Activated naive CD4-positive, alpha-beta T cell treated with anti-CD3 and anti-CD28 coated beads, Interleukin-2, amount 50 U/mL, for 72 hours (primary cell): ENCODE measurements at places on chromosomes 3 and 15. TPM values are rescaled to one million over a fixed set of nuclear protein-coding genes. Genes with fewer than 3 reads are reported as not detected.

- no peak for DNase-seq
These were observed 23.9 kb upstream of the SLC12A8 start for GRCh38 chr3:125236331-125236903.

GRCh38 chr3:16373341-16373946, 108.4 kb downstream of the OXNAD1 start:
- no peak for DNase-seq

GRCh38 chr3:131526801-131527347, 24.1 kb upstream of the MRPL3 start:
- no peak for DNase-seq

Gene CRYGS
- total RNA-seq, result 3.9 TPM

- DNase-seq, result no peak
These were observed 16.9 kb downstream of the PPP2R3A start for GRCh38 chr3:135982404-135982761.

DNA sequence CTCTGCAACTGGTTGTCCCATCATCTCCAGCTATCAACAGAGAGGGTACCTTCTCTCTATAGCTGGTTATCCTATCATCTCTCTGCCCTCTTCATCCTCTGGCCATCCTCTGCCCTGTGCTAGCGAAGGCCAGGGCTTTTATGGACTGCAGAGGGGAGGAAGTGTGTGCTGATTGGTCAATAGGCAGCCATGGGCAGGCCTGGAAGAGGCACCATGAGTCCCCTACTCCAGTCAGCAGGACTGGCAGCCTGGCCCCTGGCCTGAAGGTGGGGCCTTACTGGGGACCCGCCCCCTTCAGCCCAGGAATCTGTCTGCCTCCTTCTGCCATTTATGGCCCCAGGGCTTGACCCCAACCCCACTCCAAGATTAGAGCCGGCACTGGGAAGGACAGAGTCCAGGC, 10.4 kb upstream of the TRIM59 start:
- DNase-seq, result no peak

Gene ASB14
- total RNA-seq, result not detected

Gene GP9
- total RNA-seq, result not detected

GRCh38 chr3:170726976-170727661, 141.2 kb upstream of the SLC7A14 start:
- DNase-seq, result no peak

Gene ZBTB47
- total RNA-seq, result 1.8 TPM

Gene GOLGA6B
- 1.1 TPM for total RNA-seq

DNA sequence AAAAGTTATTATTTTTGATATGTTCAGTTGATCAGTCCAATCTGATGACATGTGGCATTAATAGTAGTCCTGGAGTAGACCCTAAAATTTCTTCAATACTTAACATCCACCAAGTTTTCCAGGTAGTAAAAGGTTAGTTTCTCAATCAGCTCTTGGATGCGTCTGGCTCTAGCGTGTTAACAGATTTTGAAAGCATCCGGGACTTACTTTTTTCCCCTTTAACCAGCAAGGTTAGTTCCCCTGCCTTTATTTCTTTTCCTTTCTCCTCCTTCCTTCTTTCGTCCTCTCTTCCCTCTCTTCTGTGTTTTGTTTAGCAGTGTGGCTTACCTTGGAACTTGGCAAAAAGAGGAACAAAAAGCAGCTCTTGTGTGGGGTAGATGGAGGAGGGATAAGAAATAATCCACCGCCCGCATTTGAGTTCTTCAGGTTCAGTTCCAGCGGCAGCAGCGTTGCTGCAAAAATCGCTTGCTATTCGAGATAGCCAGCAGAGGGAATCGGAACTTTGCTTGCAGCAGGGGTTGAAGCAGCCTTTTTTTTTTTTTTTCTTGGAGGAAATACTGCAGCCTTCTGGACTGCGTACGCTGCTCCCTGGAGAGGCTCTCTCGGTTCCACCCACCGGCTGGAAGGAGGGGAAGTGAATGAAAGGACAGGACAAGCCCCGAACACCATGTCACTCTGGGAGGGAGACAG, at the start of gene RBMS3:
Gene RBMS3 (plus strand): TSS at position 668 of the 690 bp plus-strand sequence.
- no peak for DNase-seq

Gene RTP4
- 3.6 TPM for total RNA-seq

Gene GOLGA6L4
- 0.80 TPM for total RNA-seq

GRCh38 chr15:90001062-90001682, at the start of gene ZNF710:
Gene ZNF710 (plus strand): TSS chr15:90001324. CDS start chr15:90067138, 65,814 bp downstream.
- no peak for DNase-seq

DNA sequence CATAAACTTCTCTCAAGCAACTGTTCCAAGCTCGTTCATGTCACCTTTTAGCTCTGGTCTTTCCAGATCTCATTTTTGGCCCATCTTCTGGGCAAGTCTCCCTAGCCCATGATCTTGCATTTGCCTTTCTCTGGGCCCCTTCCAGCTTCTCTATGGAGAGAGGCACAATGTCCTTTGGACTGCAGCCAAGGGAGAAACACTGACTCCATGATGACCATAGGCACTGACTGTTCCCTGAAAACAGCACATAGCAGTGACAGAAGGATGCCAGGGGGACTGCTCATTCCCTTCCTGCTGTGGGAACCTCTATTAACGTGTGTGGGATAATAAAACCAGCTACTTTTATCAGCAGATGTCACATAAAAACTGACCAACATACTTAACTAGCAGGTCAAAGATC, 60.3 kb downstream of the STRIT1 start:
- DNase-seq, result no peak

DNA sequence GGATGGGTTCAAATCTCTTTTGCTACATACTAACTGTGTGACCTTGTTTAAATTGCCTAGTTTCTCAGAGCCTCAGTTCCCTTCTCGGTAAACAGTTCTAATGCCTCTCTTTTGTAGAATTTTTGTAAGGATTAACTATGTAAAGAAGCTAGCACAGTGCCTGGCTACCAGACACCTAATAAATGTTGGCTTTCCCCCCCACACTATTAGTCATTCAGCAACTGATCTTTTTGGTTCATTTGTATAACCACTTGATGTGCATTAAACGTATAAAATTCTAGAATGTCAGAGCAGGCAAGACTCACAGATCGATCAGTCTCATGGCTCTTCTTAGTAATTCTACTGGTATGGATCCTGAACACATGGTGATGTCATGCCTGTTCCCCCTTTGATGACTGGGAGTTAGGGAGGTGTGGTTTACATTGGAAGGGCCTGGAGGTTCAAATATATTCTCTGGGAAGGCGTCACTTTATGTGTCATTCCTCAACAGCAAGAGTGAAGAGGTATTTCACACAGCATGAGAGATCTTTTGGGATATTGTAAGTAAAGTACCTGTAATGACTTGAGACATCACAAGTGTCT, 6.5 kb downstream of the TAGLN3 start:
- DNase-seq, result no peak

Gene FRMD4B
- 1.7 TPM for total RNA-seq

GRCh38 chr15:74203914-74204431, 1.4 kb upstream of the STRA6 start:
- no peak for DNase-seq

- no peak for DNase-seq
These were observed 36.1 kb downstream of the RAB6B start for GRCh38 chr3:133859381-133860234.

- no peak for DNase-seq
These were observed 326.6 kb downstream of the NR2F2 start for GRCh38 chr15:96657096-96657495.

Gene SI
- total RNA-seq, result not detected

GRCh38 chr15:39215015-39215414, 365.9 kb upstream of the THBS1 start:
- no peak for DNase-seq

Gene CFAP100
- not detected for total RNA-seq

Gene ADGRG7
- not detected for total RNA-seq

DNA sequence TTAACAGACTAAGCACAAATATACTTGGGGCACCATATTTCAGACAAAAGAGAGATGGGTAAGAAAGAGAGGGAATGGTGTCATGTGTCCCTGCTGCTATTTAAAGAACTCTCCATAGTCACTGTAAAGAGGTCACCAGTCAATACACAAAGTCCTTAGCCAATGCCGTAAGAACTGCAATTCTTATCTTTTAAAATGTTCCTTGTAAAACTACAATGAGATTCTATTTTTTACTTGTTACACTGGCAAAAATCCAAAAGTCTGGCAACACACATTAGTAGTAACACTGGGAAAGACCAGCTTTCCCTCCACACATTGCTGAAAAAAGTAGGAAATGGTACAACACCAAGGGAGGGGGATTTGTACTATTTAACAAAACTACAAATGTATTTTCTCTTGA, 189.4 kb downstream of the TBC1D5 start:
- no peak for DNase-seq

DNA sequence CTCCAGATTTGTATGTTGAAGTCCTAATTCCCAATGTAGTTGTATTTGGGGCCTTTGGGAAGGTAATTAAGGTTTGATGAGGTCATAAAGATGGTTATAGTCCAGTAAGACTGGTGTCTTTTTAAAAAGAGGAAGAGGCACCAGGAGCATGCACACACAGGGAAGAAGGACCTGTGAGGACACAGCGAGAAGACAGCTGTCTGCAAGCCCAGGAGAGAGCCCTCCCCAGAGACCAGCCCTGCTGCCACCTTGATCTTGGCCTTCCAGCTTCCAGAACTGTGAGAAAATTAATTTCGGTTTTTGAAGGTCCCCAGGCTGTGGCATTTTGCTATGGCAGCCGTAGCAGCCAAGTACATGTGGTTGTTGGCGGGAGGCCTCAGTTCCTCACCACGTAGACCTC, 32.8 kb upstream of the TSEN2 start:
- DNase-seq, result no peak

Gene SLC24A5
- not detected for total RNA-seq
